ENCODE measurements at places on chromosomes 5 and 9.

DNA sequence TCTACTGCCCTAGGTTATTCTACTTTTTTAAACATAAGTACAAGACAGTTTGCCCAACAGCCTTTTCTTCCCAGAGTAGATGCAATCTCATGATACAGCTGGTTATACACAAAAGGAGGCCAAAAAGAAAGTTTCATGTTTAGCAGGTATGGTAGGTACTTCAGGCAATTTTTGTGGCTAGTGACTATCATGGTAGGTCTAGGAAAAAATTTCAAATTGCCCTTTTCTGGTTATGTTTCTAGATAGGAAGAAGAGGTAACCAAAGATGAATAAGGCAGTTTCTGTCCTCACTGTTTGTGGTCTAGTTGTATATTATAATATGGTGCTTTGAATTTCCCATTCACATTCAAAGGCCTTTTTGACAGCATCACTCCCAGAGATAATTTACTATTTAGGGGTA is 19.7 kb downstream of the MEGF9 start:
- no peak for DNase-seq

DNA sequence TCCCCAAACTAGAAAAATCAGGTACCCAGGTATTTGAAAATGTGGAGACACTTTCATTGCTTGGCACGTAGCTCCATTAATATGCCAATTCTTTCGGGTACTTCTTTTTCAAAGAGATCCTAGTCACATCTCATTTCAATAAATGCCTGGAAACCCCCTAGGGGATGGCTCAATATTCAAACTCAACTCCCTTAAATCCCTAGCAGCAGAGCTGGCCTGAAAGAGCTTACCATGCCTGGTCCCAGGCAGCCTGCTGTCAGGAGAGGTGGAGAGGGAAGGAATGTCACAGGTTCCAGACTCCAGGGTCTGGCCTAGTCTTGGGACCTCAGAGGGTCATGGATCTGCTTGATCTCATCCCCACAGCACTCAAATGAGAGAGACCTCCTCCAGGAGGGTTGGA is 187.1 kb downstream of the SPOCK1 start:
- no peak for DNase-seq

- peak; percentile 21 for DNase-seq
Observed at GRCh38 chr9:21812415-21812814, 10.0 kb downstream of the MTAP start.

- no peak for DNase-seq
Observed at GRCh38 chr9:73160868-73161267, 9.2 kb downstream of the ANXA1 start.

- DNase-seq: peak; percentile 5
Observed at GRCh38 chr5:83340511-83340918, 131.0 kb upstream of the VCAN start.

DNA sequence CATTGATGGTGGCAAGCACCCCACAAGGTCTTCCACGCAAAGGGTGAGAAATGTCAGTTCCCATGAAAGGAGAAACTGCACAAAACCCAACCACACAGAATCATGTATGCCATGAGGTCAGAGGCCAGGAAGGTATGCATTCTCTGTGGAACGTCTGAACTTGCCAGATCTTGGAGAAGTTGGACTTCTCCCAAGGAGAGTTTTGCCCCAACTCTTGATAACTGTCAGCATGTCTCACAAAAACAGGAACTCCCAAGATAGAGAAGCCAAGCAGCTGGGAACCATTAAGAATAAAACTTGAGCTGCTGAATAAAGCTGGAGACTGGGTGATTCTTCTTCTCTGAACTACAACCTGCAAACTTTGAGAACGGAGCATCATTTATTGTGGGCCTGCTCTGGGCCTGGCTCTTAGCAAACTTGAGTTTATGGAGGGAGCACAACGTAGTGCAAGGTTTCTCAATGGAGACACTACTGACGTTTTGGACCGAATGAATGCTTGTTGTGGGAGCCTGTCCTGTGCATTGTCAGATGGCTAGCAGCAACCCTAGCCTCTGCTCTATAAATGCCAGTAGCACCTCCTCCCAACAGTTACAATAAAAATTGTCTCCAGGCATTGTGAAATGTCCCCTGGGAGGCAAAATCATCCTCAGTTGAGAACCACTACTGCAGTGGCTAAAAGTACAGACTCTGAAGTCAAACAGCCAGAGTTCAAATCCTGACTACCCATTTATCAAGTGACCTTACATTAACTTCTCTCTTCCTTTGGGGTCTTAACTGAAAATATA is 193.5 kb downstream of the ACTL7B start:
- DNase-seq: peak; percentile 77

GRCh38 chr9:86351880-86352279 is 2.3 kb downstream of the TUT7 start:
- no peak for DNase-seq

GRCh38 chr9:99607842-99608448 is 213.7 kb upstream of the NR4A3 start:
- DNase-seq: peak; percentile 21
